ENCODE measurements at places on chromosomes 6 and 20. TPM values are rescaled to one million over a fixed set of nuclear protein-coding genes. Genes with fewer than 3 reads are reported as not detected.

The GRM4 gene
- not detected for total RNA-seq

The ABHD16B gene
- total RNA-seq: not detected

GRCh38 chr20:48064929-48065328 is 279.6 kb upstream of the SULF2 start:
- no peak for DNase-seq
- H3K4me1 ChIP-seq: no peaks in the 10 kb centered on the region
- H3K27ac ChIP-seq: no peak overlapping the region
- no peaks in the 10 kb centered on the region for H3K36me3 ChIP-seq
- H3K4me3 ChIP-seq: no peak overlapping the region

DNA sequence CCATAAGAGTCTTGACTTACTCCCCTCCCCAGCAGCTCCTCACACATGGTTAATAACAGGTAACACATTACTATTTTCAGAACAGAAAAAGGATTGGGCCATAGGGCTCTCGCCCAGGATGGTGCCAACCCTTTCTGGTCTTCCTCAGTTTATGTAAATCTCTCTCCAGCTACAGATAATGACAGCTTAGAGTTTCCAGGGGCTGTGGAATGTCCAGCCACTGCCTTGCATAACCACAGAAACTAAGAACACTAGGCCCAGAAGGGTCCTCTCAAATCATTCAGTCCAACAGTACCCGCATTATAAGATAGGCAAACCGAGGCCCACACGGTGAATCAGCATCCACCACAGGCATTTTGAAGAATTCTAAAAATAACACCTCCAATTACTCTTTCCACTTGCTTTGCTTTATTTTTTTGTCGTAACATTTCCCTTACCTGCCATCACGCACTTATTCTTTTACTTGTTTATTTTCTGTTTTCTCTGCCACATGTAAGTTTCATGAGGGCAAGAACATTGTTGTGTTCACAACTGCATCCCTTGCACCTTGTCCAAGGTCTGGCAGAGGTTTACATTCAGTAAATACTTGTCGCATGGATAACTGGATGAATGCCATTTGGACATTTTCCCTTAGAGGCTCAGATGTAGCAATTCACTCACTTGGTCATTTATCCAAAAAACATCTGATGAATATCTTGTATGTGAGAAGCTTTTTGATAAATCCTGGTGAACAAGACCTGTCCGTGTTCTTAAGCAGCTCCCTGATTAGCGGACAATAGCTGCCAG is 6.4 kb upstream of the SDC4 start:
- no peaks in the 10 kb centered on the region for H3K27me3 ChIP-seq
- H3K36me3 ChIP-seq: no peaks in the 10 kb centered on the region
- H3K4me1 ChIP-seq: peaks cover 12% of the 10 kb centered on the region
- DNase-seq: no peak
- no peak overlapping the region for H3K4me3 ChIP-seq

- H3K4me1 ChIP-seq: no peaks in the 10 kb centered on the region
- no peaks in the 10 kb centered on the region for H3K36me3 ChIP-seq
- no peaks in the 10 kb centered on the region for H3K27me3 ChIP-seq
- no peak overlapping the region for H3K4me3 ChIP-seq
- no peak overlapping the region for H3K27ac ChIP-seq
- no peak for DNase-seq
Observed at GRCh38 chr6:66226109-66226508, 519.1 kb upstream of the EYS start.

DNA sequence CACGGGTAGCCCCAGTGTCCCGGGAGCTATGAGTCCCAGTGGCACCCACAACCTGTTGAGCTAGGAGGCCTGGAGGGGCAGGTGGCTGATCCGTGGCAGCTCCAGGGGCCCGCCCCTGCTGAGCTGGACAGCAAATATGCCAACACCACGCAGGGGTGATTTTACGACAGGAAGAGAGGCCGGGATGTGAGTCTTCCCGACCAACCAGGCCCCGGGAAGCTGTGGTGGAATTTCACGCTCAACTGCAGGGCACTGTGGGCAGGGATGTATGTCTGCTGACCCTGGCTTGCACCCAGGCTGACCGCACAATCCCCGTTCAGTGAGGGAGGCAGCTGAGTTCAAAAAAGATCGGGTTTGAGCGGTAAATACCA is 183.9 kb downstream of the ERMARD start:
- H3K36me3 ChIP-seq: no peaks in the 10 kb centered on the region
- H3K27ac ChIP-seq: no peak overlapping the region
- DNase-seq: no peak
- no peak overlapping the region for H3K4me3 ChIP-seq
- H3K4me1 ChIP-seq: peaks cover 12% of the 10 kb centered on the region

Measured in liver (tissue), 10 donors.